ENCODE measurements at places on chromosomes 7 and 10.

- no peak overlapping the region for H3K4me3 ChIP-seq
- no peaks in the 10 kb centered on the region for H3K4me1 ChIP-seq
- no peaks in the 10 kb centered on the region for H3K36me3 ChIP-seq
- no peaks in the 10 kb centered on the region for H3K27me3 ChIP-seq
- no peak for DNase-seq
- no peak overlapping the region for H3K27ac ChIP-seq
Measured at GRCh38 chr7:77933394-77933793, 134.8 kb downstream of the PHTF2 start.

DNA sequence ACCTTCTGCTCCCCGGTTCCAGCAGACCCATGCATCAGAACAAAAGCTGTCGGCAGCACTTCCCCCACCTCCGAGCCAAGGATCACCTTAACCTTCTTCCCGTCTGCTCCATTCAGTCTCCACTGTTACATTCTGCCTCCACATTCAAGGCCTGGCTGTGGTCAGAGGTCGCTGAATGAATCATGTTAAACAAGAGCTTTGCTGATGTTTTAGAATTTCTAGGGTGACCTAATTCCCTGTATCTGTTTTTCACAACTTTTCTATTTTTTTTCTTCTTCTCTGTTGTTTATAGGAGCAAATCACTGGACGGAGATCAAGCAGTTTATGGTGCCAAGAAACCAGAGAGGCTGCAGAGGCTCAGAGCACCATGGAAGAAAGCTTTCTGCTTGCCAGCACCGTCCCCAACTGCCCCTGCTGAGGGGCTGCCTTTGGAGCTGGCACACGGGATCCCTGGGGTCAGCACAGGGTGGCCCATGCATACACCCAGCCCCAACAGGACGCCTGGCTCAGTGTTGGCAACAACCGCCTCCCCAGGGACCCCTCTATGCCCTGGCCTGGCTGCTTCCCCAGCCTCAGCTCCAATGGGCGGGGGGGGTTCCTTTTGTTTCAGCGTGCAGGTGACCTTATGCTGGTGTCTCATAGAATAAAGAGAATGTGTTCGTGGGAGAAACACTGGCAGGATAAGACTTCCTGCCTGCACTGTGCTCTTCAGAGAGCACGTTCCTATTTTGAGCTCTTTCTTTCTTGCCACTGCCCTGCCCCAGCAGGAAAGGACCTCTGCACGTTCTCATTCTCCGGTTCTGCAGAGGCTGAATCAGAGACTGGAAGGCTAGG lies 182.7 kb upstream of the LYZL2 start:
- peak overlapping the region; percentile 37 for H3K27ac ChIP-seq
- no peaks in the 10 kb centered on the region for H3K4me1 ChIP-seq
- H3K4me3 ChIP-seq, result no peak overlapping the region
- DNase-seq, result no peak

DNA sequence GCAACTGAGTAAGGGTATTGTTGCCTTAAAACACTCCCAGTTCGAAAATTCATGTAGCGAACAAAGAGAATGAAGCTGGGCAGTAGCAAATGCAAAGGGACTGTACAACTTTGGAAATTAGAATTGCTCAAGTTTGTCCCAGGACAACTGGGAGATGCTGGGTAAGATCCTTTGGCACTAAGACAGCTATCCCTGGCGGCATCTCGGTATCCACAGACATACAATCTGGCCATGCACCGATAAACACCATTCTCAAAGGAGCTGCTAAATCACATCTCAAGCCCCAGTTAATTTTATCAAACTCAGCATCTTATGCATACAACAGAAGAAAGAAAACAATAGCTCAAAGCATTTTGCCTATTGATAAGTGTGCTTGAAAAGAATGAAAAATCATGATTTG lies 177.3 kb downstream of the AMPH start:
- H3K27ac ChIP-seq, result no peak overlapping the region
- no peak overlapping the region for H3K4me3 ChIP-seq
- no peaks in the 10 kb centered on the region for H3K27me3 ChIP-seq
- H3K36me3 ChIP-seq, result no peaks in the 10 kb centered on the region
- no peak for DNase-seq
- no peaks in the 10 kb centered on the region for H3K4me1 ChIP-seq

- H3K4me3 ChIP-seq, result no peak overlapping the region
- H3K27ac ChIP-seq, result no peak overlapping the region
- no peaks in the 10 kb centered on the region for H3K27me3 ChIP-seq
Measured at GRCh38 chr10:28459453-28460144, 73.3 kb upstream of the WAC start.

- no peaks in the 10 kb centered on the region for H3K36me3 ChIP-seq
- DNase-seq, result no peak
- H3K27me3 ChIP-seq, result no peaks in the 10 kb centered on the region
- H3K27ac ChIP-seq, result no peak overlapping the region
Measured at GRCh38 chr7:40571796-40572195, 437.0 kb downstream of the SUGCT start.

DNA sequence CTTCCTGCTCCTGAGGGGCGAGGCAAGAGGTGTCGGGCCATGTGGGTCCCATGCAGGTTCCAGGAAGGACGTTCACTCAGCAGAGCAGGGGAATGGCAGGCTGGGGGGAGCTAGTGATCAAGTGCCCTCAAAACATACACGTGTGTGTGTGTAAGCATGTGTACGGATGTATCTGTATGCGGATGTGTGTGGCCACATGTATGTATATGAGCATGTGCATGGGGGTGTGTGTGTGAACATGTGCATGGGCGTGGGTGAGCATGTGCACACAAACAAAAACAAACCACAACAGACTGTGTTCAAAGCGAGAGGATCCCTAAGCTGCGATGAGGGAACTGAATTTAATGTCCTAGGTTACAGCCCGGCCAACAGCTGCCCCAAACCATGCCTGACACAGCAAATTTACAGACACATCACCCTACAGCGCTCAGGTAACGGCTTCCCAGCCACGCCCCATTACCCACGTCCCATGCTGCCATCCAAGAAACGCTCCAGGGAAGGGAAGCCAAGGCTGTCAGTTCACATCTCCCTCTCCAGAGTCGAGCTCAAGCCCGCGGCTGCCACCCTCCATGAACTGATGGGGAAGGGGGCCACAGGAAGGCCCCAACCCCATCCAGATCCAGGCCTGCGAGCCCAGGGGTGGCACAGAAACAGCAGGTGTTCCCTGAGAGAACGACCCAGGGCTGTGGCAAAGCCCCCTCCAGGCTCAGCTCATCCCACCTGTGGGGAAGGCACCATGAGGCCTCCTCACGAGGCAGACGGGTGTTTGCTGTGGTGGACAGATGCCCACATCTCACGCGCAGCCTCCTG lies 56.6 kb downstream of the PTPRN2 start:
- no peak overlapping the region for H3K4me3 ChIP-seq
- no peak for DNase-seq
- no peaks in the 10 kb centered on the region for H3K4me1 ChIP-seq
- no peaks in the 10 kb centered on the region for H3K27me3 ChIP-seq
- no peaks in the 10 kb centered on the region for H3K36me3 ChIP-seq

DNA sequence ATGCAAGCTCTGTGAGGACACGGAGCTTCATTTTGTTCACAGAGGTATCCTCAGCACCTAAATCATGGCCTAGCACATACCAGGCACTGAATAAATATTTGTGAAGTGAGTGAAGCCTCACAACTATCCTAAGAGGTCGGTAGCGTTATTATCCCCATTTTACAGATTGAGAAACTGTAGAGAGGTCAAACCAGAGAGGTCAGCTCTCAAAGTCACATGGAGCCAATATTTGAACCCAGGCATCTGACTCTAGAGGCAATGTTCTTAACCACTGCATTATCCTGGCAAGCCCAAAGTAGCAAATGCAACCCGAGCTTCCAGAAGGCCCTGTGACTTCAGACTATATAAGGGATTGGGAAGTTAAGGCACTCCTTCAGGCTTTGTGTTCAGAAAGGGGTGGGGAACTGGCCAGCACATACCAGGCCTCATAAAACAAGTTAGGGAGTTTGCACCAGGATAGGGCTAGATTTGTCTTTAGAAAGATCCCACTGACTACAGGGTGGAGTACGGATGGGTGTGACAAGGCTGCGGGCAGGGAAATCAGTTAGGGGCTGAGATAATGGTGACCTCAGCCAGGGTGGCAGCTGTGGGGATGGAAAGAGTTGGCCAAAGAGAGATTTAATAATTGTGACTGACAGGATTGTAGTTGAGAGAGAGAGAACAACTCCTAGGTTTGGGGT lies 101.4 kb downstream of the TBXAS1 start:
- no peak overlapping the region for H3K27ac ChIP-seq
- no peaks in the 10 kb centered on the region for H3K4me1 ChIP-seq
- H3K27me3 ChIP-seq, result no peaks in the 10 kb centered on the region
- H3K4me3 ChIP-seq, result no peak overlapping the region

DNA sequence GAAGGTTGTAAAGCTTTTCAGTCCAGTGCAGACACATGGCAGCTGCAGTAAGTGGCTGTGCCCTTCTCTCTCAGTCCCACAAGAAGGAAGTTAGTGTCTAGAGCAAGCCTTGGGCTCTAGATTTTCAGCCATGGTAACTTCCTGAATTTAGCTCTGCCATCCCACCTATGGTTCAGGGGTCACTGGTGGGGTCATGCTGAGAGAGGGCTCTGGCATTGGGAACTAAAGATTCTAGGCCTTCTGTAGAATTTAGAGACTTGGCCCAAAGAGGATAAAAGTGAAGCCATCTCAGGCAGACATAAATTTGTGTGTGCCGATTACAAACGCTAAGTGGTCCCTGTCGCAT lies 113.5 kb downstream of the COL13A1 start:
- DNase-seq, result no peak
- no peak overlapping the region for H3K4me3 ChIP-seq
- peaks cover 16% of the 10 kb centered on the region for H3K4me1 ChIP-seq

GRCh38 chr7:54738737-54739136 lies 20.3 kb downstream of the SEC61G start:
- no peaks in the 10 kb centered on the region for H3K36me3 ChIP-seq
- no peak overlapping the region for H3K27ac ChIP-seq
- no peaks in the 10 kb centered on the region for H3K27me3 ChIP-seq
- H3K4me1 ChIP-seq, result no peaks in the 10 kb centered on the region

DNA sequence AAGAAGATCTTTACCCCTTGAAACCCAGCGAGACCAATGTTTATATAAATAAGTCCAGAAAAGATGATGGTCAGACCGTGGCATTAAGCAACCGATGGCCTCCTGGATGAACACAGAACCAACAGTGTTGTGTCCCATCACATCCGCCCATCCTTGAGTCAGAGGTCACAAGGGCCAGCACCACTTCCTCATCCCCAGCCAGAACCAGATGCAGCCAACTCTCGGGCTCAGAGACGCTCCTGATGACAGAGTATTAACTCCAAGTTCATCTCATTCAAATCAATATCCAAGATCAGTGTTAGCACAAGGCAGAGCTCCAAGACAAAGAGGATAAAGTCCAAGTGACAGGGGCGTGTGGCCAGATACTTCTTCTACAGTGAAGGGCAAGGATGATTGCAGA lies 63.5 kb downstream of the FAM53B start:
- no peak for DNase-seq
- no peaks in the 10 kb centered on the region for H3K27me3 ChIP-seq
- H3K4me3 ChIP-seq, result no peak overlapping the region
- H3K27ac ChIP-seq, result no peak overlapping the region

GRCh38 chr10:84415539-84416244 lies 87.3 kb downstream of the CCSER2 start:
- H3K4me3 ChIP-seq, result no peak overlapping the region
- H3K36me3 ChIP-seq, result no peaks in the 10 kb centered on the region
- H3K4me1 ChIP-seq, result peaks cover 6% of the 10 kb centered on the region
- no peak overlapping the region for H3K27ac ChIP-seq
- DNase-seq, result peak; percentile 66
- no peaks in the 10 kb centered on the region for H3K27me3 ChIP-seq

DNA sequence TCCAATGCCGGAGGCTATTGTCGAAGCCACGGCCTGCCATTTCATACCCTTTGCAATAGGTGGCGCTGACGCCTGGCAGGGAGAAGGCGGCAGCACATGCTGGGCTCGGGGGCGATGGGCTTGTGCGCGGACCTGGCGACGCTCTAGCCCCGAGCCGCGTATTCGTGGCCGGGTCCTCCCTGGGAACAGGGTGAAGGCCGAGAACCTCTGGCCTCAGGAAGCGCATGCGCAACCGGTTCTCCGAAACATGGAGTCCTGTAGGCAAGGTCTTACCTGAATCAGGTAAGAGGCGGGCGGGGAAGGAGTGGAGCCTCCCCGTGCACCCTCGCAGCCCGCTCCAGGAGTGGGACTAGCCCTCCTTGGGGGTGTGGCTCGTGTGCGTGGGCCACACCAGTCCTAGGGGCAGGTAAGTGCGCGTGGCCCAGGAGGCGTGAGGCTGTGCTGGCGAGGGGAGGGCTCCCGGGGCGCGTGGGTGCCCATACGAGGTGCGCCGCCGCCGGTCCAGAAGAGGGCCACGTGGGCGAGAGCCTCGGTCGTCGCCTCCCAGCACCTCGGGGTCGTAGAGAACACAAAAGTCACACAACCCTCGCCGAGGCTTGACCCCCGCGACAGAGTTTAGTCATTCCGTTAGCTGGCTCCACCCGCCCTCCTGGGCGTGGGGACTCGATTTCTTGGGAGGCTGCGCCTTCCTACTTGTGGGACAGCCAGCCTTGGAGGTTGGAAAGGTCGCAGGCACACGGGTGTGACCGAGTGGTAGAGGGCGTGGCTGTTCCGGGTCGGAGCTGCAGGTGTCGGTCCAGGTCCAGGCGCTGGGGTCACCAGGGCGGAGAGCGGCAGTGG lies 5.6 kb upstream of the MEST start:
- no peaks in the 10 kb centered on the region for H3K4me1 ChIP-seq
- no peaks in the 10 kb centered on the region for H3K27me3 ChIP-seq
- DNase-seq, result peak; percentile 86
- H3K4me3 ChIP-seq, result peak overlapping the region; percentile 53
- no peaks in the 10 kb centered on the region for H3K36me3 ChIP-seq

GRCh38 chr10:132977807-132978206 lies 35.4 kb upstream of the CFAP46 start:
- H3K27me3 ChIP-seq, result no peaks in the 10 kb centered on the region
- H3K4me1 ChIP-seq, result no peaks in the 10 kb centered on the region
- no peaks in the 10 kb centered on the region for H3K36me3 ChIP-seq
- no peak overlapping the region for H3K4me3 ChIP-seq
- H3K27ac ChIP-seq, result no peak overlapping the region

DNA sequence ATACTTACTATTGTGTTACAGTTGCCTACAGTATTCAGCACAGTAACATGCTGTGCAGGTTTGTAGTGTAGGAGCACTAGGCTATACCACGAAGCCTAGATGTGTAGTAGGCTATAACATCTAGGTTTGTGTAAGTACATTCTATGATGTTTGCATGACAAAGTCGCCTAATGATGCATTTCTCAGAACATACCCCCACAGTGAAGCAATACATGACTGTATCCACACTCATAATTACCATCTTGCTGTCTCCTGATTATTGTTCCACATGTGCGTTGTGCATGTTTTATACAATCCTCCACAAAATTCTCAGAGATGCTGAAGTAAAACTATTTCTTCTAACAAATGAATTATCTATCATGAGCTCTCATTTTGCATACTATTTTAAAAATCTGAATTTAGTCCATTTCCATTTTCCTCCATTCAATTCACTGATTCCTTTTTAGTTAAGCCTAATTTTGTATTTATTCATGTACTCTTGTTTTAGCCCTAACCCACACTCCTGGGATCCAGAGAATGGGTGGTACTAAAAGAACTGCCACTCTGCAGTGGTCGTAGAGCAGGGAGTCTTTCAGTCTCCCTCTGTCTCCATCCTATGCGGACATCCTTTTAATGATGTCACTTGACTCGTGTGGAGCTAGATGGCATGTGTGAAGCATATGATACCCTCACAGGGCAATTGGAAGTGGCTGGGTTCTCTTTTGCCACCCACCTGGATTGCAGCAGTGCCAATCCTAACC lies 67.6 kb upstream of the CAV2 start:
- H3K27me3 ChIP-seq, result no peaks in the 10 kb centered on the region
- H3K4me1 ChIP-seq, result no peaks in the 10 kb centered on the region
- H3K27ac ChIP-seq, result no peak overlapping the region
- H3K36me3 ChIP-seq, result no peaks in the 10 kb centered on the region
- no peak for DNase-seq

GRCh38 chr7:111992601-111993000 lies 213.6 kb downstream of the DOCK4 start:
- H3K4me3 ChIP-seq, result no peak overlapping the region
- H3K36me3 ChIP-seq, result no peaks in the 10 kb centered on the region
- no peak for DNase-seq
- H3K4me1 ChIP-seq, result no peaks in the 10 kb centered on the region
